ENCODE measurements at places on chromosomes 11 and 22. TPM values are rescaled to one million over a fixed set of nuclear protein-coding genes. Genes with fewer than 3 reads are reported as not detected.

ZNF214 gene
- total RNA-seq: 1.9 TPM

MISFA gene
- total RNA-seq: 0.65 TPM

OR10D3 gene
- under 0.01 TPM for total RNA-seq

NAA40 gene
- total RNA-seq: 19.8 TPM

ISX gene
- total RNA-seq: not detected

CRYBB2 gene
- 0.27 TPM for total RNA-seq

DBX1 gene
- total RNA-seq: not detected

ABCC8 gene
- total RNA-seq: not detected

TBX1 gene
- total RNA-seq: 1.9 TPM

C1QTNF4 gene
- 0.43 TPM for total RNA-seq

TREH gene
- total RNA-seq: not detected

GPHA2 gene
- total RNA-seq: not detected

MB gene
- not detected for total RNA-seq
